NCI-H774 (cell line): ENCODE measurements at places on chromosomes 5 and 9.

- DNase-seq = no peak
These were observed 30.6 kb downstream of the ITGA1 start for GRCh38 chr5:52818360-52818759.

- DNase-seq = peak; percentile 39
These were observed 931 bp downstream of the FAM219A start for GRCh38 chr9:34457266-34458012.

DNA sequence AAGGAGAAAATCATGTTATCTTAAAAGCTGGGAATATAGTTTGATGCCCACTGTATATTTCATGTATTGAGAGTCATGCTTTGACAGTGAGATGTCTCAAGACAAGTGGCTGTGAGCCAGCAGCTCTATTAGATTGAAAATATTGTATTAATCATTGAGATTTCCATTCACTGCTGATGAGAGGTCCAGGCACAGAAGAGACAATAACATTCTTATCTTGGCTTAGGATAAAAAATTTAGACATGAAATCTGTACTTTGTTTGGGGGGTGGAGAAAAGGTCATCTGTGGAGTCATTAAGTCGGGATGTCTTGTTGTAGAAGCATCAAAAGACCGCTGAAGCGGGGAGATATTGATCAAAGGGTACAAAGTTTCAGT is 97.9 kb upstream of the EQTN start:
- no peak for DNase-seq

- peak; percentile 88 for DNase-seq
These were observed 9.6 kb upstream of the TRAF1 start for GRCh38 chr9:120936011-120936763.

DNA sequence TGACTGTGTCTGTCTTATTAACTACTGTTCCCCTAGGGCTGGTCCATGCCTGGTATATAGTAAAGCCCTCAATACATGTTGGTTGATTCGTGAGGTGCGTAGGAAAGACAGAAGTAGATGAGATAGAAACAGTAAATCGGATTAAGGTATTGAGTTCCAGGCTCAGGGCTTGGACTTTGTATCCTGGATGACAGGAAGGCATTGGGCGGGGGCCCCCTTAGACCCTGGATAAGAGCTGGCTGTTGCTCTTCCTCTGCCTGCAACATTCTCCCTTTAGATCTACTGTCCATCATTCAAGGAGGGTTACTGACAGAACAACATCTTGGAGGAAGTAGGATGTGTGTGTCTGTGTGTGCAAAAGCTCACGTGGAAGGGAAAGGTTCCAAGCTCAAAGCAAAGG is 31.2 kb upstream of the CTNNA1 start:
- no peak for DNase-seq

- DNase-seq = peak; percentile 49
These were observed 137.1 kb downstream of the FGF1 start for GRCh38 chr5:142548739-142549275.

GRCh38 chr9:84271531-84271900 is 69.0 kb downstream of the SLC28A3 start:
- no peak for DNase-seq

DNA sequence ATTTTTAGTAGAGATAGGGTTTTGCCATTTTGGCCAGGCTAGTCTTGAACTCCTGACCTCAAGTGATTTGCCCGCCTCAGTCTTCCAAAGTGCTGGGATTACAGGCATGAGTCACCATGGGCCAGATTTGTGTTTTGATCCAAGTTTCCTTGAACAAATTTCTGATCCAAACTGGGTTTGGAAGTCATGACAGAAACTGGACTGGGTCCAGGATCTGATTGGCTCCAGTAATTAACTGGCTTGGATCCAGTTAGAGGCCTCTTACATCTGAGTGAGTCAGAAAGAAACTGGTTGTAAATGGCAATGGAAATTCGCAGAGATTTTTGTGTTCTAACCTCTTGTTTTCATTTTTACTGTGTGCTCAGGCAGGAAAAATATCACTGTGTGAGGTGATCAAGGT is 141.6 kb downstream of the SLC25A46 start:
- DNase-seq = no peak

DNA sequence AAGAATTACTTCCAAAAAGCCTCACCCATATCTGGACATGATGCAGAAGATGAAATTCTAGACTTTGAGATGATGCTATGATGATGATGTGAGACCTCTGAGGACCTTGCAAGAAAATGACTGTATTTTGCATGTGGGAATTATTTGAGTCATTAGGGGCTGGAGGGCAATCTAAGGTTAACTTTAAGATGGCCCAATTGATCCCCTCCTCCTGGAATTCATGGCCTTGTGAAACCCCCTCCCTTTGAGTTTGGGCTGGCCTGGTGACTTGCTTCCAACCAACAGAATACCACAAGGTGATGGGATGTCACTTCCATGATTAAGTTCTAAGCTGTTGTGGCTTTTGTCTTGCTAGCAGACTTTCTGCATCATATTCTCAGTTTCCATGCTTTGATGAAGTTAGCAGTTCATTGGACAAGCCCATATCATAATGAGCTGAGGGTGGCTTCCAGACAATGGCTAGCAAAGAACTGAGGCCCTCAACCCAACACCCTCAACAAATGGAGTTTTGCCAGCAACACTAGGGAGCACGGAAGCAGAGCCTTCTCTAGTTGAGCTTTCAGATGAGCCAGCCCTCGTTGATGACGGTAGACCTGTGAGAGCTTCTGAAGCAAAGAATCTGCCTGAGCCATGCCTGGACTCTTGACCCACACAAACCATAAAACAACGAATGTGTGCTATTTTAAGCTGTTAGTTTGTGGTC is 7.4 kb upstream of the AMACR start:
- DNase-seq = no peak

- no peak for DNase-seq
These were observed 63.2 kb downstream of the SNX24 start for GRCh38 chr5:122908662-122909061.

DNA sequence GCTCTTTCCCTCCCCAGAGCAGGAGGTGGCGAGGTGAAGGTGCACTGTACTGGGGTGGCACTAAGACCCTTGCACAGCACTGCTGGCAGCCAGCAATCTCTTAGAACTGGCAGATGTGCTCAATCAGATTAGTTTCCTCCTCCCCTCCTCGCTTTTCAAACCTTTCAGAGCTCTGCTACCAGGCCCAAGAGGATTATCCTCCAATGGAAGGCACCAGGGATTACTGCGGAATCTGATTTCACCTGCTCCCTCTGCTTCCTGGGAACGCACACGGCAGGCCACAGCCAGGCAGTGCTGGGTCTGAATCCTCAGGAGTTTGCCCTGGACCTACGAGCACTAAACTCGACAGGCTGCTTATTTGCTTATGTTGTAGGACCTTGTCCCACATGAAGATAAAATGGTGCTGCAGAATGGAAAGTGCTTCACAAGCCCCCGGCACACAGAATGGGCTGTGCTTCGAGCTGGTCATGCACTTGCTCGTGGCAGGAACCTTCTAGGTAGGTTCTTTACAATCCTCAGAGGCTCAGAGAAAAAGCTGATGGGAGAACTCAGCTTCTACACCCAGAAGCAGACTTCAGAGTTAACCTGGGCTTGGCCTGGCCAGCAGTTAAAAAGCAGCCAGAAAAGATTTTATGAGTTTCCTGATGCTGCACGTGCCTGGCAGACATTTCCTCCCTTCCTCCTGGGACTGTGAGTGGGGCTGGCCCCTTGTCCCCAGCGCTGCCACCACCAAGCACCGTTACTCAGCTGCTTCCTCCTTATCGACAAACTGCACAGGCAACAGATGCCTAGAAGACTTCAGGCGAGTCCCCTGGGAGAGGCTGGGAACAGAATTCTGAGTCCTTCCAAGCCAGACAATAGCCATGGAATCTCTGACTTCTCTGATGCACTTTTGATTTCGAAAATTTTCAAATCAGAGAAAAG is 33.1 kb downstream of the FABP6 start:
- DNase-seq = no peak

GRCh38 chr5:141753971-141754713 is 72.1 kb upstream of the ARAP3 start:
- no peak for DNase-seq

DNA sequence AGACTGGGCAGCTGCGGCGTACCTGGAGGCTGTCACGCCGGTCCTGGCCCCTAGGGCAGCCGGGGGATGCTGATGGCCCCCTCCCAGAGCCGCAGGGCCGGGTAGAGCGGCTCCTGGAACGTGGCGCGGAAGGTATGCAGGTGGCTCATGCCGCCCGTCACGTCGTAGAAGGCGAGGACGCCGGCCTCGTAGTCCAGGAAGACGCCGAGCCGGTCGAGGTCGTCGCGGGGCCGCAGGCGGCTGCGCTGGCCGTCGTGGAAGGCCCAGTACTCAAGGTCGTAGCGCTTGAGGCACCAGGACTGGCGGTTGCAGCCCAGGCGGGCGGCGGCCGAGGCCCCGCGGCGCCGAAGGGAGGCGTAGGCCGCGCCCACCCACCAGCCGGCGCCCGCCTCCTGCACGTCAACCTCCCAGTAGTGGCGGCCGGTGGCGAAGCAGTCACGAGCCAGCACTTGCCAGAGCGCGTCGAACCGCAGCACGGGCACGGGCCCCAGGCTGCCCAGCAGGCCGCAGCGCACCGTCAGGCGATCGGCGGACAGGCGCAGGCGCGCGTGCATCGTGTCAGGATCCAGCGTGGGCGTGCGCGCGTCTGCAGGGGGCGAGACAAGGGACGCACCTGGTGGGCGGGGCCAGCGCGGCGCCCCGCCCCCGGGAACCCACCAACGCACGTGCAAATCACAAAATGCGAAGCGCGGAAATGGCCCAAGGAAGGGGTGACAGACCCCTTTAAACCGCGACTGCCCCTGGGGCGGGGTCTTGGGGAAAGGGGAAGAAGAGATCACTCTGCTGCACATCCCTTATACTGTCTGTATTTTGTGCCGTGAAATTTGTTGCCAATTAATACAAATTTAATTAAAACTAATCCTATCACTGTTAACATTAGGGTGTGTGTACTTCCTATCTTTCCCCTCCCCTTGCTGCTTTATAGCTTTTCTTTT is 31.2 kb downstream of the NANS start:
- no peak for DNase-seq

DNA sequence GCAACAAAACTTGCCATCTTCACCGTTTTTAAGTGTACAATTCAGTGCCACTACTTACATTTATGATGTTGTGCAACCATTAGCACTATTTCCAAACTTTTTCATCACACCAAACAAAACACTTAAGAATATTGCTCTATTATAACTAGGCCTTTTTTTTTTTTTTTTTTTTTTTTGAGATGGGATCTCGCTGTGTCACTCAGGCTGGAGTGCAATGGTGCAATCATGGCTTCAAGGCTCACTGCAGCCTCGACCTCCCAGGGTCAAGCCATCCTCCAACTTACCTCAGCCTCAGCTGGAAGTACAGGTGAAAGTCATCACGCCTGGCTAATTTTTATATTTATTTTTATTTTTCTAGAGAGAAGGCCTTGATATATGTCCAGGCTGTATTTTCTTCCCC is 22.3 kb upstream of the LMNB1 start:
- no peak for DNase-seq

DNA sequence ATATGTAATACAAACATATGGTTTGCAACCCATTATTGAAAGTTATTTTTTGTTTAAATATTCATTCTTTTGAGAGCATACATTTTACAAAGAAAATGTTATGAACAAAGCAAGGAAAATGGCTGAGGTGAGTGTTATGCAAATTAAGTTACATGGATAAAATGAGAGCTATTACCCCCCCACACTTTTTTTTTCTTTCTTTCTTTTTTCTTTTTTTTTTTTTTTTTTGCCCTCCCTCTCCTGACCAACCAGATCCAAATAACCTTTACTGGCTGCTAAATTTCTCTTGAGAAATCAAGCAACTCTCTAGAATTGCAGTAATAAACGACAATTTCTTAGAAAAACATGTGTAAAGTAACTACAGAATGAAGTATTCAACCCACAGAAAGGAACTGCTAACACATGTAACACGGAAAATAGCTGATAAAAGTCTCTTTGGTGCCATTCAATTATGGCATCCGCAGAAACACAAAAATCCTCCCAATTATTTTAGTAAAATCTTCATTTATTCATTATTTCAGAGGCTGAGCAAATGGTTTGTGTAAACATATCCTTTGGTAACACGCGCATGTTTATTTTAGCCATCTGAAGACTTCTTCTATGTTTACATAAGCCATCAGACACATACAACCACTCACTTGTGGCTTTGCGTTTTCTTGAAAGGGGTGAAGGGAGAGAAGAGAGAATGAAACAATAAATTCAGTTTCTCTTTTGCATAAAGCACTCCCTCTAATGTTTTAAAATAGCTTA is 216.1 kb downstream of the NFIB start:
- no peak for DNase-seq

- DNase-seq = no peak
These were observed 30.3 kb upstream of the STING1 start for GRCh38 chr5:139512786-139513390.

DNA sequence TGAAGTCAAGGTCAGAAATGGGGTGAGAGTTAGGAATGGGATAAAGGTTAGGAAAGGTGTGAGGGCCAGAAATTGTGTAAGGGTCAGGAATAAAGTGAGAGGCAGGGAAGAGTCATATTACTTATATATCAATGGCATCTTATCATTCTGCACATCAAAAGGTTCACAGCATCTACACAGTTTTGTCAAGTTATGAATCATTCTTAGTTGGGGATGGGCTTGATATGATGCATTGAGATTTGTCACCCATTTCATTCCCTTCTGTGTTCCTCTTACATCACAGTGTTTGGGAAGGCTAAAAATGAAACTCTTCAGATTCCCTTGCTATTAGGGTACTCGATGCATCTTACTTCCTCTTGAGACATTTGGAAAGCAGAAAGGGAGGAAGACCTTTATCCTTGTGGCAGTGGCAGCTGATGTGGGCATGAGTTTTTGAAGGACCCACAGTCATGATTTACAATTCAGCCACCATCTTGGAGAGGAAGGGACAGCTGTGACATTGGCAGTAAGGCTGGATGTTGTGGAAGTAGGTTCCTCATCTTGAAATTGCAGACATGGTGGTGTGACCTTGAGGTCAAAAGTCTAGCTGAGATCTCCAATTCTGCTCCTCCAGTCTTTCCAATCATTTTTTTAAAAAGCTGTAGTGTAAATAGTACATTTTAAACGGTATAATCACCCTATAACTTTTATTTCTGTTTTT is 24.2 kb upstream of the NPR3 start:
- no peak for DNase-seq

GRCh38 chr5:40260361-40260760 is 419.4 kb upstream of the PTGER4 start:
- DNase-seq = no peak

DNA sequence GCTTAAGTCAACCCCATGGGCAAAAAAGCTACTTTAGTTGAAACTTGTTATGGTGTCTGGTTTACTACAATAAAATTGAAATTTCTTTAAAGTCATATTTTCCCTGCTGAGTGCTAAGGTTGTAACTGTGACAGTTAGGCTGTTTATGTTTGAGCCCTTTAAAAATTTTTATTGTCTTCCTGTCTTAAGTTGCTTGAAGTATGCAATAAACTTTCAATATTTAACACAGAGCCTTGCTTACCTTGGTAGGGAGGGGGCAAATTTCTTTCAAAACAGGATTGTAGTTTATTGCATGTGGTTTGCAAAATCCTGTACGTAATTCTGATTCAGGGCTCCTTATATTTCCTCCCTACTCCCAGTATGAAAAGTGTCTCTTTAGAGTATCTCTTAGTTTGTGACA is 465.5 kb upstream of the ACTBL2 start:
- no peak for DNase-seq

- no peak for DNase-seq
These were observed 39.0 kb downstream of the DDX31 start for GRCh38 chr9:132630811-132631210.
